ENCODE measurements at places on chromosomes 3 and 15. TPM values are rescaled to one million over a fixed set of nuclear protein-coding genes. Genes with fewer than 3 reads are reported as not detected.

NAALADL2 gene
- polyA plus RNA-seq = 6.7 TPM

FSTL1 gene
- 0.44 TPM for polyA plus RNA-seq

LYSMD2 gene
- polyA plus RNA-seq = 22.5 TPM

DUOXA2 gene
- not detected for polyA plus RNA-seq

FILIP1L gene
- 3.8 TPM for polyA plus RNA-seq

PIERCE2 gene
- polyA plus RNA-seq = 0.80 TPM

COL6A5 gene
- not detected for polyA plus RNA-seq

AMOTL2 gene
- polyA plus RNA-seq = not detected

TPRG1 gene
- 25.3 TPM for polyA plus RNA-seq

DNA sequence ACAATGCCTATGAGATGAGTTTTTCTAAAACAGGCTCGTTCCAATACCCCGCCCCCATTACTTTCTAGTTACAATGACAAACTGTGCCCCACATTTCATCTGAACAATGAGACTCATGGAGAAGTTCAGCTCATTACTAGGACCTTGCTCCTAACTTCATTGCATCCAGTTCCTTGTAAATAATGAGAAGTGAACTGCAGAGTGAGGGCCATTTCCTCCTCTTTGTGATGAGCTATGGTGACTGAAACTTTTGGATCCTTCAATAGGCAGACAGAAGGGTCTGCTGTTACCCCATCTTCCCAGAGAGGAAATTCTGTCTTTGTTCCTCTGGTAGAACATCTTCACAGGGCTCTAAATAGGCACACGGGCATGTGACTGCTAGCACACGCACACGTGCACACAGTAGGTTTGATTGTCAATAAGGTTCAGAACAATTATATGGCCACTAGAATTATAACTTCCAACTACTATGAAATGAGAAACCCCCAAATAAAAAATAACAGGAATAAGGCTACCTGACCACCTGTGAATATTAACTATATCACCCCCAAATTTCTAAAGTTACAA is 51.8 kb downstream of the SERP1 start:
- DNase-seq = no peak

- no peak for DNase-seq
Measured at GRCh38 chr15:68304589-68305337, 27.2 kb downstream of the FEM1B start.

GRCh38 chr3:82143661-82144412 is 382.4 kb upstream of the GBE1 start:
- no peak for DNase-seq

- DNase-seq = no peak
Measured at GRCh38 chr3:97871801-97872524, 50.2 kb downstream of the CRYBG3 start.

DNA sequence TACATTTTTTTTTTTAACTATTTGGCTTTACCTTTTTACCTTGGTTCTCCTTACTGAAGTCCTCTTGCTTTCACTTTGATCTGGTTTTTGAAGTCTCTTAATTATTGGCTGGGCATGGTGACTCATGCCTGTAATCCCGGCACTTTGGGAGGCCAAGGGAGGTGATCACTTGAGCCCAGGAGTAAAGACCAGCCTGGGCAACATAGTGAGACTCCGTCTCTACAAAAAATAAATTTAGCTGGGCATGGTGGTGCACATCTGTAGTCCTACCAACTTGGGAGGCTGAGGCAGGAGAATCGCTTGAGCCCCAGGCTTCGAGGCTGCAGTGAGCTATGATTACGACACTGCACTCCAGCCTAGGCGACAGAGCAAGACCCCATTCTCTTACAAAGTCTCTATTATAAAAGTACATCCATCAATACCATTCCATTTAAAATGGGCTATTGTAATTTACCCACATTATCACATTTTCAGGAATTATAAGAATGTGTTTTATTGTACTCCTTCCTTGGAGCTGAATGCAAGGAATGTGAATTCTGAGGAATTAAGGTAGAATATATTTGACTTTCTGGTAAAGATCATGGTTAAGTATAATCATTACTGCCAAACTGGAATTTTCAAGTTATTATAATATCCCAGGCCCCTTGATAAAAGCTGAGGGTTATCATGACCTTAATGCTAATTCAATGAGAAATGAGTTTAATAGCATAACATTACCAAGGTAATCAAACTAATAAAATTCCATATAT is 49.0 kb downstream of the MSL2 start:
- DNase-seq = no peak

- DNase-seq = no peak
Measured at GRCh38 chr3:184423561-184423960, 43.7 kb downstream of the CHRD start.

DNA sequence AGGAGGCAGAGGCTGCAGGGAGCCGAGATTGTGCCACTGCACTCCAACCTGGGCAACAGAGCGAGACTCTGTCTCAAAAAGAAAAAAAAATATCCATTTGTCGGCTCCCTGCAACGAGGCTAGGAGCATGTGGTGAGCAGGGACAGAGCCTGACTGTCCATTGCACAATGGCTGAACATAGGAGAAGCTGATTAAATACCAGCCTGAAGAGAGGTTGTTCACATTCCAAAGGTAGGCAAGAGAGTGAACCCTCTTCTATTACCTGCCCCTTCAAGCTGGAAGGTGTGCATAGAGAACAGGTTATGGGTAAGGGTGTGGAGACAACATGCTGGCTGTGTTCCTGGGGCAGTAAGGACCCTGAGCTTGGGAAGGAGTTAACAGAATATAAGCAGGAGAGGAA is 78.7 kb downstream of the DAPK2 start:
- DNase-seq = no peak

DNA sequence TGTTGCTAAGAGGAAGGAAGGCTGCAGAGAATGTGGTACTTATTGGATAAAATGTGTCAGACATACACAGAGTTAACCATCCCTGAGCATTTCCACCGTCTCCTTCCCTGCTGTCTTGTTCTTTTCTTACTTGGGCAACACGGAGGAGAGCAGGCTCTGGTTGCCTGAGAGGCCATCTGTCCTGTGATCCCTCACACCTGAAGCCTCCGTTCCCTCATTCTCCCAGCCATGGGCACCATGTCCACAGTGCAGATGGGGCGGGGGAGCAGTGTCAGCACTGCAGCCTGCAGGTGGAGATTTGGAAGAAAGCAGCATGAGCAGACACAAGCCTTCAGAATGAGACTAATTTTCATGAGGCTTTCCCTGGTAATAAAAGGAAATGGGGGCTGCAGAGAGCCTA is 133.7 kb downstream of the CHCHD6 start:
- DNase-seq = no peak

DNA sequence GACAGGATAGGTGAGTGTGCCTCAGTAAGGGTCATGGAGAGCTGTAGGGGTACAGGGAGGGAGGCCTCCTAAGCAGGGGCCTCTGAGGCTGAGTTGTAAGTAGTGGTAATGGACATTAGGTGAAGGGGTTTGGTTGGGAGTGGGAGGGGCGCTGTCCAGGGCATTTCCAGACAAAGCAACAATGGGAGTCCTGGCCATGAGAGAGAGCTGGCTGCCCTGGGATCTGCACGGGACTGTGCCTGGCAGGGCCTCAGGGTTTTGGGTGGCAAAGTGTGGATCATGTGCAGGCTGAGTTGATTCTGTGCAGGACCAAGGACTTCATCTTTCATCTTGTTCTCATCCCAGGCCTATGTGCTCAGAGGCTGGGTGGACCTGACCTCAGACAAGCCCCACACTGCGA is 4.6 kb downstream of the TTC21A start:
- DNase-seq = no peak

GRCh38 chr3:150721285-150722130 is 17.8 kb upstream of the ERICH6 start:
- no peak for DNase-seq

DNA sequence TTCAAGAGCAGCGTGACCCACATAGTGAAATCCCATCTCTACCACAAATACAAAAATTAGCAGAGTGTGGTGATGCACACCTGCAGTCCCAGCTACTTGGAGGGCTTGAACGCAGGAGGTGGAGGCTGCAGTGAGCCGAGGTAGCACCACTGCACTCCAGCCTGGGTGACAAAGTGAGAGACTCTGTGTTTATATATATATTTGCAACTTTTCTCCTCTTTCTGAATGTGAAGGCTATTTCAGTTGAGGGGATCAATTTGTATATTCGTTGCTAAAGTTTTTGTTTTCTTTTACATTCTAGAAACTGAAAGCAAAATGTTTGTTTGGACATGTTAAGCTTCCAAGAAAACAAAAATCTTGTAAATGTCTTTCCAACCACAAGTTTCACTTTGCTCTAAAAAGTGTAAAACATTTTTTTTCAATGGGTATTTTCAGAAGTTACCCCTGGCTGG is 29.8 kb upstream of the FAM98B start:
- DNase-seq = peak; percentile 48
